HT1080 (cell line): ENCODE measurements at places on chromosomes 7 and 10.

DNA sequence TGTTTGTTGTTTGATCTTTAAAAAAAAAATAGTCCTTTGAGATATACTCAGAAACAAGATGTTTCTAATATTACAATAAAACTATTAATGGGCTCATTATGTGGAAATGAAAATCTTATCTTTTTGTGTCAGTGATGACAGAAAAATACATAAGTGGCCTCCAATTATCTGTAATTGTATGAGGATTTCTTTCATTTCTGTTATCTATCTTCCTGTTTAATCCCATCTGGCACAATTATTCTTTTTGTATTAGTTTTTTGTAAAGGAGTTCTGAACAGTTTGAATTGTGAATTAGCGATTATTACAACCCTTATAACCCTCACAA, 270.8 kb downstream of the BBS9 start:
- DNase-seq = no peak

GRCh38 chr7:98995523-98996149, 117.3 kb downstream of the TRRAP start:
- DNase-seq = no peak

DNA sequence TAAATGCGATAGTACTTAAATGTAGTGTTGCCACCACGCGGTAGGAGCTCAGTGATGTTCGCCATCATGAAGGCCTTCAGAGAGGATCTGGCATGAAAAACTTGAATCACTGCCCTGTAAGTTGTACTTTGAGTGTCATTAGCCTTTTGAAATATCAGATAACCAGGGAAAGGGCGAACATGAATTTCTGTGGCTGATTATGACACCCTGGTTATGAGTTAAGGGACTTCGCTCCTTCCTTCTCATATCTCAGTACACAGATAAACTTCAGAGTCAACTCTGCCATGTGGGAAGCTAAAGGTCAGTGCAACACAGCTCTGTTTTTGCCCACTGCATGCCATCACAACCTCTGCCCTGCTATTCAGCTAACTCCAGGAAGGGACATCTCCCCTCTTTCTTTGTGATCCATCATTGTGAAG, 8.9 kb upstream of the ACSL5 start:
- no peak for DNase-seq

- DNase-seq = no peak
Measured at GRCh38 chr10:110872984-110873923, 1.5 kb downstream of the PDCD4 start.

- DNase-seq = peak; percentile 98
Measured at GRCh38 chr7:102991540-102992214, 78.9 kb downstream of the LRRC17 start.

- DNase-seq = no peak
Measured at GRCh38 chr10:16742165-16742960, 74.9 kb downstream of the RSU1 start.

DNA sequence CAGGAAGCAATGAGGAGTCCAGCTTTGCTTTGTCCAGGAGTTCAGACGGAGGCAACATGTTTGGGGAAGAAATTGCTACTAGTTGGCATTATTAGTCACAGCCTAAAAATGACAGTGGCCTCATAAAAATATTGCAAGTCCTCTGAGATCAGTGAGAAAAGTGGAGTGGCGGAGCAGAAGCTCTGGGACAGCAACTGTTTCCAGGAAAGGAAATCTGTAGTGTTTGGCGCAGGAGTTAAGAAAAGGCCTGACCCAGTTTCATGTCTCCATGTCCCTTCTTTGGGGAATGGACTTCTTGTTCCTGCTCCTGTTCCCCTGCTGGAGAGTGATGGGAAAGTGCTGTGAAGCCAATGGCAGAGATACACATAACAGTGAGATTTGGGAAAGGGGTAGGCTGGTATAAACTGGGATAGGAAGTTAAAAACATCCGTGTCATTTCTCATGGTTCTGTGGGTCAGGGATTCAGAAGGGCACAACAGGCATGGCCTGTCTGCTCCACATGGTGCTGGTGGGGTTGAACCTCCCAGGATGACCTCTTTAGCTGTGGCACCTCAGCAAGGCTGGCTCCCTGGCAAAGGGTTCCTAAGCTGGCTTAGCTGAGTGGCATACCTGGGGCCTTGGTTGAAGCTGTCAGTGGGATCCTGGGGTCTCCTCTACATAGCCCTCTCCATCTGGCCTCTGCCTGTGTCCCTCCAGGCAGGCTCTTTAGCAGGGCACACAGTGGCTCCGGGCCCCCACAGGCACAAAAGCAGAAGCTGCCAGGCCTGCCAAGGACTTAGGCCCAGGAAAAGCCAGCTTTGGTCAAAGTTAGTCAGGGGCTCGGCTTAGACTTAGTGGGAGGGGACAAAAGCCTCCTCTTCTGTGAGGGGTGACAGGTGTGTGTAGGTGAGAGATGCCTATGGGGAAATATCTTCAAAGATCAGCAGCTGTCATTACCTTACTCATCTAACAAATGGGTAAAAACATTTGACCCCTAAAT, 77.7 kb downstream of the WDFY4 start:
- no peak for DNase-seq

DNA sequence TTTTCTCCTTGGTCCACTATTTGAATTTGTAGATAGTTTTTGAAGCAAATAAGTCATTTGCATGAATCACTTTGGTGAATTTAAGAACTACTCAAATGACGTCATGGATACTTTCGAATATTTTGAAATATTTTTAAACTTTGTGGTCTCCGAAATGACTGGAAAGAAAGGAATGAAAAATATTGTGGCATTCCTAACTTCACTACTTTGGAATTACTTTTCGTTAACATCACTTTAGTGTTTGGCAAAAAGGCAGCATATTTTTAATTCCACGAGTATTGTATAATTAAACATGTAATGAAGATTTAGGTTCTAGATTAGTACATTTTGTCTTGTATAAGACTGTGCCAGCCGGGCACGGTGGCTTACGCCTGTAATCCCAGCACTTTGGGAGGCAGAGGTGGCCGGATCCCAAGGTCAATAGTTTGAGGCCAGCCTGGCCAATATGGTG, 35.3 kb upstream of the ZRANB1 start:
- DNase-seq = peak; percentile 67

DNA sequence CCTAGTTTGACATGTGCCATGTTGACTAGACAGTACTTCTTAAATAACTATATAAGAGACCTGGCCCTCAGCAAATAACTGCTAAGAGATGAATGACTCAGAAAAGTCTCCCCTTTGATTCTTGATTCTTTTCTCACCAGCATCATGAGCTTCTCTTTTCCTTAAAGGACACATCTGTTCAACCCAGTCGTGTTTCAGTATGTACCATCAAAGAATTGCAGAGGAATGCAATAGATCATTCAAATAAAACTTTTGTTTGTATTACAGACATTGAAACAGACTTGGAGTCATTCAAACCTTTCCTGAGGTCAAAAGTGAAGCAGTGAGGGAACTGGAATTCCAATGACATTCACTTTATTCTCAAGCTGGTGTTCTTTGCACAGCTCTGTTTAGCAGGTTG, 598.3 kb upstream of the GHITM start:
- no peak for DNase-seq

GRCh38 chr7:14837216-14837615, 65.3 kb downstream of the DGKB start:
- no peak for DNase-seq

DNA sequence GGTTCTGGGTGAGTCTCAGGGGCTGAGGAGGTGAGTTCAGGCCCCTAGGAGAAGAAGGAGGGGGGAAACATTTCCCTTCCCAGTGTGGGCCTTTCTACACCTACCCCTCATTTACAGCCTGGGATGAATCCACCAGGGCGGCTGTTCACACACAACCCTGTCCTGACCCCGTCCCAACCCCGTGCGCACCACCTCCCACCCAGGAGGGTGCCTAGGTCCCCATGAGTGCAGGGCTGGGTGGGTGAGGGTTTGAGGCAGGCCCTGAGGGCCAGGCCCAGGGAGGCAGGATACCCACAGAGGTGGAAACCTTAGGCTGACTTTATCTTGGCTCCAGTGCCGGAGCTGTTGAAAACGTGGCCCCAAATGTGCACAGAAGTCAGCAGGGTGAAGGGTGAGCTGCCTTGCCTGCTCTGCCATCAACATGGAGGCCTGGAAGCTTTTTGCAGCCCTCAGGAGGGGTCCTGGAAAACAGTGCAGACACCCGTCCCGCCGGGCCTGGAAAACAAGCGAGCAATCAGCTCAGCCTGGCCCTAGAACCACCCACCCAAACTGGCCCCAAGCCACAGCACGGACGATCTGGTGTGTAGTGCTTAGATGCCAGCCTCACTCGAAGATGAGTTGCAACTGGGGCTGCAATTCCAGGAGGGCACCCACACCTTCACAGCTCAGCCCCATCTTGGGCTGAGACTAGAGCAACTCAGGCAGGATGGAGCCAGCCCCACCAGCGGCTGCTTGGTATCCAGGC, 9.3 kb upstream of the RET start:
- no peak for DNase-seq

GRCh38 chr10:20624642-20625041, 272.5 kb downstream of the NEBL start:
- no peak for DNase-seq

DNA sequence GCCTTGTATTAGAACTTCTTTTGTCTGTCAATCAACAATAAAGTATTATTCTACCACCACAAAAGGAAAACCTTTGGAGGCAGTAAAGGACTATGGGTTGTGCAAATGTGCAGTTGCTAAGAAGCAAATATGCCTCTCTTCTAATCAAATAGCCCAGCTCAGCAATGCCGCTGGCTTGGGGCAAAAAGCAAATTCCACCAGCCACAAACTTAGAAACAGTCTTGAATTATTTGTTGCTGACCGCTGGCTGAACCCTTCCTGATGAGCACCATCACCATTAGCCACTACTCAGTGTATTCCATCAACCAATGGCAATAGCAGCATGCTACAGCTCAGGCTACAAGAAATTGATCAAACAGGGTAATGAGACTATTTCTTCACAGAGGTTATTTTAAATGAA, 51.0 kb downstream of the SKAP2 start:
- no peak for DNase-seq

- DNase-seq = no peak
Measured at GRCh38 chr10:114990586-114990985, 52.6 kb downstream of the TRUB1 start.

DNA sequence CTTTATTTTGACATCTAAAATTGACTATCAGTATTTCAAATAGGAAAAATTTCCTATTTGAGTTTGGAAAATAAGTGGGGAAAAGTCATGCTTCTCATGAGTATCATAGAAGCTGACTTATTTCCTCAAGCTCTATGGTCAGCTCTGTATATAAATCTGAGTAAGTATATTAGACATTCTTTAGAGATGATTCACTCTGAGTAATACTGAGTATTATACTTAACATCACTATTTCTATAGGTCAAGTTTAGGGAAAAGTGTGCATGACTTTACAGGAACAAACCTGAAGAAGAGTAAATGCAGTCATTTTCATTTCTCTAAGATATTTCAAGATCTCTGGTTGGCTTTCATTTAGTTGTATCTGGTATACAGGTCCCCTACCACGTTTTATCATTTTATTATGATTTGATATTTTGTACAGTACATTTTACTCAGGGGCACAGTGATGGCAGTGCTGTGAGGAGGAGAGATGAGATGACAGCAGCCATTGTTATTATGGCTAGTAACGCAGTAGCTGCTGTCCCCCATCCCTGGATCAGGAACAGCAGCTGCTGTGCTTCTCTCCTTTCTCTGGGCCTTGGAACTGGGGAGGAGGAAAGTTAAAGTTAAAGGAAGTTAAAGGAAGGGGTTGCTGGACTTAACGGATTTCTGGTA, 15.2 kb downstream of the SND1 start:
- peak; percentile 88 for DNase-seq

GRCh38 chr10:49080071-49080470, 35.3 kb downstream of the VSTM4 start:
- peak; percentile 34 for DNase-seq

GRCh38 chr10:4663162-4663992, 162.6 kb upstream of the AKR1E2 start:
- DNase-seq = peak; percentile 98

GRCh38 chr10:131169146-131169545, 142.4 kb downstream of the TCERG1L start:
- DNase-seq = no peak

GRCh38 chr7:95688931-95689495, 83.3 kb upstream of the DYNC1I1 start:
- peak; percentile 65 for DNase-seq

DNA sequence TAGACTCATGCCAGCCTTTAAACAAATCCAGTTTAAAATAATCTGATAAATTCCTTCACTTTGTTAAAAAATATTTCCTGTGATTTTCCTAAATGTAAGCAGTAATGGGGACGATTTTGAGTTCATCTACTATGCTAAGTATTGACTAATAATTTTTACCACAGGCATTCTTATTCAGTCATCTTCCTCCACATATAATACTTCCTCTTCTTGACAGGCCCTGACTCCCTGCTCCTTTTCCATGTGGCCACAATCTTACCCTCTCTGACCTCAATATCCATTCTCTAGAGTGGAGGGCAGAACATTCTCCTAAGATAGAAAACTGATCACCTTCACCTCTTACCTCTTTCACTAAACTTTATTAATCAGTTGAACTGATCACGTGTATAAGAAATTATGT, 7.8 kb downstream of the DNAJC2 start:
- no peak for DNase-seq

- no peak for DNase-seq
Measured at GRCh38 chr10:21488246-21488956, 37.1 kb downstream of the SKIDA1 start.

DNA sequence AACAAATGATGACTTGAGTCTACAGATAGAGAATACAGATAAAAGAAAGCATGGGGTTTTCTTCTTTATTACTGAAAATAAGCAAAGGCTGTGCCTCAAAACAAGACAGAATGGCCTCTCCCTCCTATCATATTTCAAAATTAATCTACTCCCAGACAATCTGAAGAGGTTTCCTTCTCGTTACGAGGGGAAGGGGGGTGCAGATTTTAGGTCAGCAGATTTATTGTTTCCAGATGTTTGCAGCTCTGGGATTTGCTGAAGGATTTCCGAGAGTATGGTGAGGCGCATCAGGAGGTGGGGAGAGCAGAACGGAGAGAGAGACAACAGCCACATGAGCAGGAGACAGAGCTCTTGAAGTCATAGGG, 89.8 kb downstream of the KIAA1549 start:
- no peak for DNase-seq

- DNase-seq = no peak
Measured at GRCh38 chr10:111083222-111084095, 6.6 kb downstream of the ADRA2A start.

DNA sequence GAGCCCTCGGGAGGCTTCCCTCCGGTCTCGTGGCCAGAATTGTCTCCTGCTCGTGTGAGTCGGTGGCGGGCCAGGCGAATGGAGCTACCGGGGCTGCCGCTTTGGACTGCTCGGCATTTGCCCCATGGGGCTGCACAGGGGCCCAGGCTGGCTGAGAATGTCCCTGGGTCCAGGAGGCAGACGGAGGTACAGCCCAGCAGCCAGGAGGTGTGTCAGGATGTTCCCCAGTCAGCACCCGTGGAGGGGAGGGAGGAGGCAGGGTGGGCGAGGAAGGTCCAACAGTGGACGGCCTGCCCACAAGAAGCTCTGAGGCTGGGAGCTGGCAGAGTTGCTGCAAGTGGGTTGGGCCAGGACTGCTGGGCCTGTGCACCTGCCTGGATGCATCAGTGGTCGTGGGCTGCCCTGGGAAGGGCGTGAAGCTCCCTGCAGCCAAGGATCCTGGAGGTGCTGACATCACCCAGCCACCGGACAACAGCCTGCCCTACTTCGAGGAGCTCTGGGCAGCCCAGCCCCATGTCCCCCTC, 46.4 kb downstream of the PDGFA start:
- no peak for DNase-seq
